ENCODE measurements at places on chromosomes 2 and 18. TPM values are rescaled to one million over a fixed set of nuclear protein-coding genes. Genes with fewer than 3 reads are reported as not detected.

Gene ALLC
- not detected for total RNA-seq

Gene SFTPB
- total RNA-seq: 1.3 TPM

Gene SLC11A1
- total RNA-seq: 37.6 TPM

Gene POU3F3
- 118 TPM for total RNA-seq

Gene CIB4
- not detected for total RNA-seq

Gene SCN1A
- total RNA-seq: not detected

Gene CAVIN2
- total RNA-seq: 55.0 TPM

DNA sequence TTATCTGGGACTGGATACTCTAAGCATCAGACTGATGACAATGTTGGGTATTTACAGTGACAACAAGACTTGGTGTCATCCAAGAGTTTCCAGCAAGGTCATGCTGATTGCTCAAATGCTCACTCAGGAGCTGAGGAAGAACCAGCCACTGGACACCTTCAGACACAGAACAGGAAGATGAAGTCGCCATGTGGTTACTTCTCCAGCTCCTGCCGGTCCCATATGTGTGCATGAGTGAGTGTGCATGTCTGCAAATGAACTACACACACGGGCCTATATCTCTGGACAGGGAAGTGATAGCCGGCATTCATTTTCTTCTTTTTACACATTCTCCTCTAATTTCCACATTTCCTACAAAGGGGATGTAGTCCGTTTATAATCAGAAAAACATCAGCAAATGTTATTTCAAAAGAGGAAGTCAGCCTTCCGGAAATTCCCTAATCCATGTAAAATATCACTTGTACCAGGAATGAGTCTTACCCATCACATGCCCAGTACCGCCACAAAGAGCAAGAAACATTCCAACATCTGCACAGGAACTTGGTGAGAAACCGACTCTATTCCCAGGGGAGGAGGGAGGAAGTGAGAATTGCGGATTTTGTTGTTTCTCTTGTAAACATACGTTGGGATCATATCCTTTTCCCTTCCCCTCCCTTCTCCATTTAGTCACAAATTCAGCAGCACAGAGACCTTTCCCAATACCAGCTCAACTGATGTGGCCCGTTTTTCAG, 10.8 kb downstream of the RFX8 start:
- no peaks in the 10 kb centered on the region for H3K4me1 ChIP-seq
- H3K4me3 ChIP-seq: no peak overlapping the region
- no peak for DNase-seq
- no peaks in the 10 kb centered on the region for H3K27me3 ChIP-seq

GRCh38 chr2:674321-674985, 2.8 kb downstream of the TMEM18 start:
- no peak overlapping the region for H3K4me3 ChIP-seq
- H3K27me3 ChIP-seq: no peaks in the 10 kb centered on the region
- no peaks in the 10 kb centered on the region for H3K4me1 ChIP-seq
- no peak overlapping the region for H3K27ac ChIP-seq

DNA sequence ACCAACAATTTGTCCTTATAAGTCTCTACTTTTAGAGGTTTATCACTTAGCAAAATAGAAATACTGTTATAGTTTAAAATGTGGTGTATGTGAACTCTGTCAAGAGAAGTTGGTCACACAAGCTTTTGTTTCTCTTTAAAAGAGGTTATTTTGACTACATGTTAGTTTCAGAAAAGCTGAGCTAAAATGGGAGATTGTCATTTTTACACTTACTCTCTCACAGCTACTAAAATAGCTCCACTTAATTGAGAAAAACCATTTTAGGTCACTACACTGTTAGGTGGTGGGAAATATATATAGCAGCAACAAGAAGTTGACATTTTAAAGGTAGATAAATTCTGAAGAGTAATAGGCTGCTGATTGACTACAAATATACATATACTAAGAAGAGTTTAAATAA, 161.5 kb upstream of the KCNJ3 start:
- no peaks in the 10 kb centered on the region for H3K36me3 ChIP-seq
- H3K27me3 ChIP-seq: no peaks in the 10 kb centered on the region
- H3K27ac ChIP-seq: no peak overlapping the region
- H3K4me3 ChIP-seq: no peak overlapping the region
- DNase-seq: no peak

- H3K36me3 ChIP-seq: no peaks in the 10 kb centered on the region
- H3K4me1 ChIP-seq: no peaks in the 10 kb centered on the region
- DNase-seq: no peak
- no peaks in the 10 kb centered on the region for H3K27me3 ChIP-seq
Observed at GRCh38 chr2:85707304-85707703, 13.1 kb downstream of the GNLY start.

GRCh38 chr2:29582062-29582461, 339.3 kb downstream of the ALK start:
- H3K4me1 ChIP-seq: no peaks in the 10 kb centered on the region
- no peaks in the 10 kb centered on the region for H3K27me3 ChIP-seq
- H3K36me3 ChIP-seq: no peaks in the 10 kb centered on the region
- no peak overlapping the region for H3K27ac ChIP-seq

GRCh38 chr2:98560256-98560771, 48.0 kb downstream of the COA5 start:
- no peak overlapping the region for H3K4me3 ChIP-seq
- no peaks in the 10 kb centered on the region for H3K36me3 ChIP-seq
- H3K27ac ChIP-seq: no peak overlapping the region
- H3K27me3 ChIP-seq: no peaks in the 10 kb centered on the region

GRCh38 chr2:126761981-126762878, 106.3 kb downstream of the GYPC start:
- no peak overlapping the region for H3K4me3 ChIP-seq
- no peaks in the 10 kb centered on the region for H3K4me1 ChIP-seq
- no peaks in the 10 kb centered on the region for H3K27me3 ChIP-seq
- H3K27ac ChIP-seq: no peak overlapping the region
- no peaks in the 10 kb centered on the region for H3K36me3 ChIP-seq

GRCh38 chr2:39437522-39438296, 624 bp upstream of the MAP4K3 start:
- H3K27me3 ChIP-seq: no peaks in the 10 kb centered on the region
- DNase-seq: peak; percentile 77
- H3K4me3 ChIP-seq: peak overlapping the region; percentile 86
- peaks cover 30% of the 10 kb centered on the region for H3K4me1 ChIP-seq

DNA sequence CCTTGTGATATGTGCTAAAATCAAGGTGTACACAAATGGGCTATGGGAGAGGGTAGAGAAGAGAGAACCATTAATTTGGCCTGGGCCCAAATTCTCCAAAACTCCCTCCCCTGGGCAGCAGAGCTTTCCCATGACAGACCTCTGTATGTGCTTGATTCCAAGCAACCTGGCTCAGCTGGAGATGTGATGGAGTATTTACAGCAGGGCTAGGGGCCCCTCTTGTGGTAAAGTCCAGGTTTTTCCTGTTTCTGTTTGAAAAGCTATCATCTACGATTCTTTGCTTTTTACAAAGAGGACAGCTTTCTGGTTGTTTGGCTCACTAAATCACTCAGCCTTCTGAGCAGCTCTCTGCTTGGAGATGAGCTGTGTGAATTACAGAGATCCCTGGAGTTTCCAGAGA, 40.3 kb downstream of the KCNS3 start:
- H3K36me3 ChIP-seq: no peaks in the 10 kb centered on the region
- H3K27ac ChIP-seq: no peak overlapping the region
- peak; percentile 47 for DNase-seq
- H3K4me3 ChIP-seq: no peak overlapping the region

DNA sequence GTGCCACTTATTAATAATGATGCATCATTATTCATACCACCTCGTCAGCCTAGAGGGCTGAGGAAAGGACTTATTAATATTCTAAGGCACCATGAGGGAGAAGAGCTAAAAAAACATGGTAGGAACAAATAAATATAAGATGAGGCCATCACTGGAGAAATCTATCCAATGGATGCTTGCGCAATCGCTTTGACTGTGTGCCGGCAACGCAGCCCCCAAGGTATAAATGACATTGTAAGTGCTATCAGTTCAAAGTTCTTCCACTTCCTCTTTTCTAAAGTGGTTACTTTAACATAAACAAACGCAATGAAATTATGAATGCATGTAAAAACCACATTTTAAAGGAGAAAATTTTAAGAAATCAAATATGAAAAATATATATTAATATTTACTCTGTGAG, 164.6 kb downstream of the EIPR1 start:
- DNase-seq: no peak
- peaks cover 4% of the 10 kb centered on the region for H3K36me3 ChIP-seq
- H3K27ac ChIP-seq: no peak overlapping the region
- H3K4me1 ChIP-seq: no peaks in the 10 kb centered on the region
- H3K27me3 ChIP-seq: no peaks in the 10 kb centered on the region

- no peaks in the 10 kb centered on the region for H3K27me3 ChIP-seq
- H3K4me1 ChIP-seq: no peaks in the 10 kb centered on the region
- no peaks in the 10 kb centered on the region for H3K36me3 ChIP-seq
- no peak overlapping the region for H3K4me3 ChIP-seq
- DNase-seq: no peak
- no peak overlapping the region for H3K27ac ChIP-seq
Observed at GRCh38 chr18:49863769-49864621, 50.7 kb upstream of the ACAA2 start.

GRCh38 chr2:191862156-191862775, 15.4 kb upstream of the CAVIN2 start:
- H3K4me3 ChIP-seq: no peak overlapping the region
- no peak overlapping the region for H3K27ac ChIP-seq
- H3K36me3 ChIP-seq: no peaks in the 10 kb centered on the region

DNA sequence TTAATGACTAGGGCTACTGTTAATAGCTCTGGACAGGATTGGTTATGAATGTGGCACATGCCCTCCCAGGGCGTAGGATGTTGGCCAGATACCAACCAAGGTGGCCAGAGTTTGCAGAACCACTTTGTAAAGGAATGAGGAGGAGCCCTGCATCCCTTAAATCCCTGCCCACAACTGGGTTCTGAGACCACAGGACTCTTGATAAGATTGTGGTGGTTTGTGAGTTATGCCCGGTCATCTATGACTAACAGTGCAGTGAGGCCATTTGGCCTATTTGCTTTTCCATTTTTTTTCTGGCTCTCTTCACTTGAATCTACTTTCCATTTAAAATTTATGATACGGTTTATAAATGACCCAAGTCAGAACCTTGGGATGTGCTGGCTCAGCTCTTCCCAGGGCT, 294.5 kb downstream of the PRKCE start:
- H3K4me1 ChIP-seq: no peaks in the 10 kb centered on the region
- H3K36me3 ChIP-seq: no peaks in the 10 kb centered on the region
- H3K27me3 ChIP-seq: no peaks in the 10 kb centered on the region
- no peak overlapping the region for H3K27ac ChIP-seq
- no peak for DNase-seq
- H3K4me3 ChIP-seq: no peak overlapping the region

DNA sequence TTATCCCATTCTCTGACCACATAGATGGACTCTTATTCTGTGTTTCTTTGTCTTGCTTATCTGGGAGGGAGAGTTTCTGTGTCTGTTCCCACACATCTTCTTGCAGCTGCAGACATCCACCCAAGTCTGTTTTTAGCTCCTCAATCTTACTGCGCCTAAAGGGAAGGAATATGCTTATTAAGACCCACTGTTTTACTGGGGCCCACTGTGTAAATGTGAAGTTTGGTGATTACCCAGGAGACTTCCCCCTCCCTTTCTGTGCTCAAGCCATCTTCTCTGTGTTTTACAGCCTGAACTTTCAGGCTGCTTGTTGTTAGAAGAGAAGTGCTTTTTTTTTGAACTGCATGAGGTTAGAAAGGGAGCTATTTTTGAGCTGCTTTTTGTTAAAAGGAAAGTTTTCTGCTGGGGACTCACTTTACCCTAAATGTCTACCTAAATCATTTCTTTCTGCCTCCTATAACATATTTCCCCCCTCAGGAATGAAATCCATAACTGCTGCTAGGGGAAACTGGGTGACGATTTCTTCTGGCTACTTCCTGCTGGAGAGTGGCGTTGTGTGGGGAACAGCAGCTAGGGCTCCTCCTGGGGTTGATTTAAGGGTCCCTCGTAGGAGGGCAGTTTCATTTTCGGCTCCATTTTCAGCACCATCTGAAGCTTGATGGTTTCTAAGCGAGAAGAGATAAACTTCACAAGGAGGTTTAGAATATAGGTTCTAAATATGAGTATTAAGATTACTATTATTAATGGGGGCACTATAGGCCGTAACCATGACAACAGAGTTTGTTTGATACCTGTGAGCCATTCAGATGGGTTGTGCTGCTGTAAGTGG, 39.5 kb upstream of the GMCL1 start:
- H3K27me3 ChIP-seq: no peaks in the 10 kb centered on the region
- peaks cover 4% of the 10 kb centered on the region for H3K36me3 ChIP-seq
- peak overlapping the region; percentile 15 for H3K4me3 ChIP-seq
- peaks cover 7% of the 10 kb centered on the region for H3K4me1 ChIP-seq
- DNase-seq: peak; percentile 48

DNA sequence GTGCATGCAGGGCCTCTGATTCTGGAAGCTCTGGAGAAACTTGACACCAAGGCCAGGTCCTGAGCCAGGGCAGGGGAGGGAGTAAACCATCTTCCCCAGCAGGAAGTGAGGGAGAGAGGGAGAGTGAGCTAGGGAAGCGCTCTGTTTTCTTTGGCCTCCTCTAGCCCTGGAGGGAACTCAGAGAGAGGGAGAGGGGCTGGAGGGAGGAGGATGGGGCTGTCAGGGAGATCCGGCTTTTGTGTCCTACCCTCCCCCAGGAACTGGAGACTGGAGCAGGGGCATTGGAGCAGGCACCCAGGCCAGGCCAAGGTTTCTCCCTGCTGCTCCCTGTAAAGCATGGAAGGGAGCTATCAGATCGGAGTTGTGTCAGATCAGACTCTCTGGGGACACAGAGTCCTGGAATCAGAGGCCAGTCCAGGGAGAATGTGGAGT, 22.7 kb upstream of the PKDCC start:
- no peaks in the 10 kb centered on the region for H3K27me3 ChIP-seq
- peak; percentile 92 for DNase-seq
- no peak overlapping the region for H3K27ac ChIP-seq
- H3K36me3 ChIP-seq: no peaks in the 10 kb centered on the region
- no peak overlapping the region for H3K4me3 ChIP-seq
- peaks cover 15% of the 10 kb centered on the region for H3K4me1 ChIP-seq

DNA sequence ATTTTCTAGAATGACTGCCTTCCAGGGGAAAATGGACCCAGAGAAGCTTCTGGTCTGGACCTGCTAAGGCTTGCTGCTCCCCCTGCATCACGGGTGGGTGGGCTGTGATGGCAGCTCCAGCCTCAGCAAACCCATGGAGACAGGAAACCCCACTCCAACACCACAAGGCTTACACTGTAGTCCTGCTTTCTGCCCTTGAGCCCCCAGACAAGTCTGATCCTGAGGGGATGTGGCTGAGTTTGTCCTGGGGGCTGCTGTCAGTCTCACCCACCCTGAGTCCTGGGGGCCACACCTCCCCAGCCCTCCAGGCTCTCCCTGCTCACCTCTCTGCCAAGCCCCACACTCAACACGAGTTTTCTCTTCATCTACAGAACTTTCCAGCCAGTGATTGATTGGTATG, 279.4 kb downstream of the EIPR1 start:
- no peak overlapping the region for H3K4me3 ChIP-seq
- DNase-seq: no peak
- H3K36me3 ChIP-seq: no peaks in the 10 kb centered on the region
